ENCODE measurements at places on chromosomes 3 and 15.
A peak's percentile ranks its signal among the peaks of the same experiment; 100 is the strongest.

DNA sequence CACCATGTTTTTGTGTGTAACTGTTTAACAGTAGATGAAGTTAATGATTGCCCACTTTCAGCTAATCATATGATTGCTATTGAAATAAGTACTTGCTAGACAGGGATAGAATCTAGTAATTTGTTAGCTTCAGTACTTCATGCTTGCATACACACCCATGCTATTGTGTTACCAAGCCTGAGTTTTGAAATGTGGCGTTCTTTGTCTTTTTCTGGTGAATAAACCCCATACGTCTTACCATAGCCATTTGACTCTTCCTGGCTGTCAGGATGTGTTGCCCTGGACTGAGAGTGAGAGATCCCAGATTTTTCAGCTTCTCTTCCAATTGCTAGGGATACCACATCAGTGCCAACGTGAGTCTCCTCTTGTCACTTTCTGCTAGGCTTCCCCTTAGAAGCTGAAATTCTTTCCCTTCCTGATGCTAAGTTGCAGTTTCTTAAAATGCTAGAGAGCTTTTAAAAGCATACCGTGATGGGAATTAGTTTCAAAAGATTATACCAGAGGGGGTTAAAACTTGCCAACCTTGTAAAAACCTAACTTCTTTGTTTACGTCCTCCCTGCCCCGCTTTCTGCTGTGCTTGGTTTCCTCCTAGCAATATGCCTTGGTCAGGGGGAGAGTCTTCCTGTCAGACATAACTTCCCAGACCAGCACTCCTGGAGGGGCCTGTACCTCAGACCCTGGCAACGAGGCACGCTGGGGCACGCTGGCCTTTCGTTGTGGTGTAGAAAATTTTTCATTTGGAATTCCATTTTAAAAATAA, 62.9 kb upstream of the ULK4 start:
- DNase-seq, result no peak

DNA sequence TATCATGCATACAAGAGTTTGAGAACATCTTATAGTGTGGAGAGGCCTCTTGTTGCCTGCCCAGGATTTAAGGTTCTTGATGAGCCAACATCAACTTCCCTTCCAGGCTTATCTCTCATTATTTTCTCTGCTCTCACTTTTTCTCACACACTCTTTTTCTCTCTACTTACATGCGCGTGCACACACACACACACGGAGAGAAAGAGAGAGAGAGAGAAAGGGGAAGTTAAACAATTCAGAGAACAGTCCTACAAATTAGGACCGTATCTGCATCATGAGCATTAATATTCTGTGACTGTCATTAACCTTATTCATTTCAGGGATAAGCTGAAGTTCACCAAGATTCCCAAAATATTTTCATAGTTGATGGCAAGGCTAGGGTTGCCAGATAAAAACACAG, 269.0 kb downstream of the ZNF621 start:
- no peak for DNase-seq

DNA sequence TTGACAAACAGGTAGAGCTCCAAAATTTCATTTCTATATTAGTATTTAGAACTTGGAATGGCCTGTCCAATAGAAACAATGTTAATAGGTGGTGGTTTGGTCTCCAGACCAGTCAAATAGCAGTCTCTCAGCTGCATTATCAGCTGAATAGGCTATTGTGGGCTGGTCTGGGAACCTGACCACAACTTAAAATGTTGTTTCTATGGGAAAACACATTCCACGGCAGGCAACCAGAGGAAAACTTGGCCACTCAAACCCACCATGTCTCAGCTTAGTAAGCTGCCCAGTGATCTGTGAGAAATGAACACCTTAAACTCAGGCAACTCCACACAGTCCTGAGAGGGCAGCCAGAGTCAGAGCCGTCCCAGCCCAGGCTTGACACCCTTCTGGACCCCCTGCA, 20.4 kb downstream of the FBN1 start:
- DNase-seq, result no peak

DNA sequence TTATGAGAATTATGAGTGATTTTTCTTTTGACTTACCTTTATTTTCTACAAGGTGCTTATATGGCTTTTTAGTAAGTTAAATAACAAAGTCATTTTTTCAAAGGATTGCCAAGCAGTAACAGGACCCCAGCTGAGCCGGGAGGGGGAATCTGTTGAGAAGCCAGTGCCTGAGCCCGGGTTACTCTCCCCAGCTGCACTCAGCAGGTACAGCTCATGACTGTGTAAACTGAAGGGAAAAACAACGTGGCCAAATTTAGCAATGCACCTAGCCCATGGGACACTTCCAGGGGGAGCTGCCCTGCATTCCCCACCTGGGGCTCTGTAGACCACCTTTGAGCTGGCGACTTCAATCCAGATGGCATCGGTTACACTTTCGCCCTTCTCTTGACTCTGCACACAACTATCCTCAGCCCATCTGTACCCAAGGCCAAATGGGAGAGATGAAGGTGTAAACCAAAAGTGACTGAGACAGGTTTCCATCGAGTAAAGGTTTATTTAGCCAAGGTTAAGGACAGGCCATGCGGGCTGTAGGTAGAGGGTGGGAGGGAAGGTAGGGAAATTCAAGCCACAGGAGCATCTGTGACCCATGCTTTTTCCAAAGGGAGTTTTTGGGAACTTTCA, 18.2 kb upstream of the HCN4 start:
- DNase-seq, result no peak

- DNase-seq, result peak; percentile 23
These were observed 351.5 kb upstream of the ICE2 start for GRCh38 chr15:60830479-60830878.

GRCh38 chr3:148232389-148232788, 465.3 kb upstream of the AGTR1 start:
- DNase-seq, result no peak

GRCh38 chr3:55267206-55267930, 219.7 kb downstream of the WNT5A start:
- peak; percentile 34 for DNase-seq

DNA sequence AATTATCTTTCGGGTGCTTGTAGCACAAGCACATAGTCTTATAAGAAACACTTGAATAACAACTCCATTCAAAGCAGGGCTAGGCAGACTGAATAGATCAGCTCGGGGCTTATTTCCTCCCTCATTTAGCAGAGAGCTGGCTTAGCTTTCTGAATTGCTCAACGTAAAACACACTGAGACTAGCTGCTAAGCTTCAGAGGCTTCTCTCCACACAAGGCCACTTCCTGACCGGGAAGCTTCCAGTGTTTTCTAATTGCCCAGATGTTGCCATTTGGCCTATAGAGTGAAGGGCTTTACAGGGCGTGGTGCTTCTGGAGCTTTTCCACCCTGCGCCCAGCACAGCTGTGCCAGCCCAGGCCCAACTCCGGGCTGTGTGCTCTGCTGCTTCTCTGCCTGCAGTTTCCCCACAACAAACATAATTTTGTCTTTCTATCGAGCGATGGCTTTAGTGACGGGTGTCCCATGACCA, 16.6 kb downstream of the FAM240A start:
- DNase-seq, result no peak

DNA sequence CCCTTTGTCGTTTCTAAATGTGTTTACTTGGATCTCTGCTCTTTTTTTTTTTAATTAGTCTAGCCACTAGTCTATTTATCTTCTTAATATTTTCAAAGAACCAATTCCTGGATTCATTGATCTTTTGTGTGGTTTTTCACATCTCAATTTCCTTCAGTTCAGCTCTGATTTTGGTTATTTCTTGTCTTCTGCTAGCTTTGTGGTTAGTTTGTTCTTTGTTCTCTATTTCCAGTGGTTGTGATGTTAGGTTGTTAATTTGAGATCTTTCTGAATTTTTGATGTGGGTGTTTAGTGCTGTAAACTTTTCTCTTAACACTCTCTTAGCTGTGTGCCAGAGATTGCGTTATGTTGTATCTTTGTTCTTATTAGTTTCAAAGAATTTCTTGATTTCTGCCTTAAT, 446.1 kb downstream of the CNTN4 start:
- DNase-seq, result no peak

DNA sequence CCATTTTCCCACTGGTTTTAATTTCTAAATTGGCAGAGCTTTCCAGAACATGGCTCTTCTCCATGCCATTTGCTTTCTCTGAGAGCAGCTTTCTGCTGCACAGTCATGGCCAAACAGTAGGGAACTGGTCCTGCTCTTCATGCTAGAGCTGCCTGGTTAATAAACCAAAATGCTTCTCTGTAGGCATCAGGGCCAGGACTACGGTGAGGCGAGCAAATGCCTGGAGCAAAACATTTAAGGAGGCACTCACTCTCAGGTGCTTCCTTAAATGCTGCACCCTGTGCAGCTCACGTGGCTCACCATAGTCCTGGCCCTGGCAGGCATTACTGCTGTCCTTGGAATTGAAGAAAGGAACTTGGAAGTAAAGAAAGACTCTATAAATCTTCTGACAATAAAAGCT, 48.5 kb upstream of the PPP2R3A start:
- DNase-seq, result no peak

GRCh38 chr15:69958496-69959084, 139.1 kb downstream of the TLE3 start:
- DNase-seq, result no peak

GRCh38 chr3:134075846-134076245, 46.1 kb upstream of the SLCO2A1 start:
- no peak for DNase-seq

DNA sequence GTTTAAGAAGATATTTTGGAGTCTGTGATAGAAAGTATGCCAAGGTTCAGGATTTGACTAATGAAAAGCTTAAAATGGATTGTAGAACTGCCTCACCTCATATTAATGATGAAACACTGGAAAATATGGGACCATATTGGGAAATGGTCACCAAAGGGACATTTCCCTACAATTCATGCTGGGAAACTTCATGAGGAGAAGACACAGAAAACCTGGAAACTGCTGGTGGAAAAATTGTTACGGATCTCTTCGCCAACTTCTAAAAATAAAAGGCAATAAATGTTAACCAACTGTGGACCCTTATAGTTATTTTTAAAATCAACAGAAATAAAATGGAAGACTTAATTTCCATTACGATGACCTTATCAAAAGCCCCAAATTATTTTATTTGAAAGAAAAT, 97.6 kb upstream of the FRMD4B start:
- DNase-seq, result no peak

GRCh38 chr3:98553753-98554152, 22.0 kb downstream of the GPR15 start:
- no peak for DNase-seq

- no peak for DNase-seq
These were observed 28.6 kb upstream of the ITPKA start for GRCh38 chr15:41464889-41465580.

DNA sequence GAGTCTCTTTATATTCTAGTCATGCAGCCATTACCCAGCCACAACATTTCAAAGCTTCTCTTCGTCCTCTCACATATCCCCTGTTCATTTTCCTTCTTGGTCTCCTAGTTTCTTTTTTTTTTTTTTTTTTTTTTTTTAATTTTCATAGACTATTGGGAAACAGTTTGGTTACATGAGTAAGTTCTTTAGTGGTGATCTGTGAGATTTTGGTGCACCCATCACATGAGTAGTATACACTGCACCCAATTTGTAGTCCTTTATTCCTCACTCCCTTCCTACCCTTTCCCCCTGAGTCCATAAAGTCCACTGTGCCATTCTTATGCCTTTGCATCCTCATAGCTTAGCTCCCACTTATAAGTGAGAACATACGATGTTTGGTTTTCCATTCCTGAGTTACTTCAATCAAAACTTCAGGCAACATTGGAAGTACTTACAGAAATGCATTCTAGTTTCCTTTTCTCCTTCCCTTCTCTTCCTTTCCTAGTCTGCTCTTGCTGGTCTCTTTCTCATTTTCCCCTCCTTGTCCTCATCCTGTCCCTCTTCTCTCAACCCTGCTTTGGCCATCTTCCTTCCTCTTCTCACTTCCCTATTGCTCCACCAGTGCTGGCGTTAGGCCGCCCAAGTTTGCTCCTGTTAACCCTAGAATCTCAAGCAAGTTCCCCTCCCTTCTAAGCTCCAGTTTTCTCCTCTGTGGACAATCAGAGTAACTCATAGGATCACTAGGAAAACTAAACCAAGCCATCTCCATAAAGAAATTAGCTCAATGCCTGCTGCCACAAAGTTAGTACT, 4.8 kb downstream of the ATP8B4 start:
- DNase-seq, result no peak

GRCh38 chr3:142028243-142028777, 121.0 kb downstream of the TFDP2 start:
- peak; percentile 19 for DNase-seq

GRCh38 chr15:49428409-49429095, 5.5 kb downstream of the FGF7 start:
- DNase-seq, result no peak

GRCh38 chr3:46490338-46491084, 7.3 kb upstream of the RTP3 start:
- no peak for DNase-seq

DNA sequence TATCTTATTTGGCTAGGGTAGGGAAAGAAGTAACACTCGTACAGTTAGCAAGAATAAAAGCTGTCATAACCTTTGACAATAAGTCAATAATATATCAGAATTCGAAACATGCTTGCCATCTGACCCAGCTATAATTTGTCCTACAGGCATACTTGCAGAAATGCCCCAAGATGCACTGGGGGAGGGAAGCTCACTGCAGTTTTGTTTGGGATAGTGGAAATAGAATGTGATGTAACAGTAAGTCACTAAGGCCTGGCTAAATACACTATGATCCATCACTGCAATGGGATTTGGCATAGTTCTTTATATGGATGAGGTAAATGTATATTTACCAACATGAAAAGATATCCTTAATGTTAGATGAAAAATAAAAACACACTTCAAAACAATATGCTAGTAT, 25.5 kb upstream of the TMOD3 start:
- no peak for DNase-seq

DNA sequence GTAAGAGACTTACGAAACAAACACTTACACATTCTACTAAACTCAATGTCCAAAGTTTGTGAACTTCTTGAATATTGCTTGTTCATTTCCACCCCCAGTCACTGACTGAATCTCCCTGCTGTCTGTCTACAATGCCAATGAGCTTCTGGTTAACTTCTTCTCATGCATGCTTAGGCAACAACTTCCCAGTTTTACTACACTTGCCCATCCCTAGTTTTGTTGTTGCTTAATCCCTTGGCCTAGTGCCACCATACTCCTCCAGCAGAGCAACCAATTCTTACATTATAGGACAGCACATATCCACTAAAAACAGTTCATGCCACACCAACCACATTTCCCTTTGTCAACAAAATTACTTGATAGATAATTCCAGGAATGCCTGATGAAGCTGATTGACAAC, 40.9 kb upstream of the CCR2 start:
- DNase-seq, result no peak

- DNase-seq, result no peak
These were observed 77.0 kb downstream of the KLF13 start for GRCh38 chr15:31403606-31404005.

- DNase-seq, result no peak
These were observed 268.9 kb downstream of the SHOX2 start for GRCh38 chr3:157837336-157837735.

DNA sequence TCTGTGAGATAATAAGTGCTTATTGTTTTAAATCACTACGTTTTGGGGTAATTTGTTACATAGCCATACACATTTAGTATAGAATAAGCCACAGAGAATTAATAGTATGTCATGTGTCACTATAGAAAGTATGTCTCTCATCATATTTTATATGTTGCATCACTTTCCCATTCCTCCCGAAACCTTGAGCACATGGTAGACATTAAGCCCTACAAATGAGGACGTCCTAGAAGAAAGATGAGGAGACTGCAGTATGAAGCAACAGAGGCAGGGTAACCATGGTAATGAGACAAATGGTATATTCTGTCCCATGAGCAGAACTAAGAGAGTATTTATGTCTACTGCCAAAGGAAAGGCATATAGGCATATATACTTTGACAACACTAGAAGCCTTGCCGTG, 720.2 kb downstream of the ROBO1 start:
- no peak for DNase-seq
